ENCODE measurements at places on chromosomes 11 and 22.

DNA sequence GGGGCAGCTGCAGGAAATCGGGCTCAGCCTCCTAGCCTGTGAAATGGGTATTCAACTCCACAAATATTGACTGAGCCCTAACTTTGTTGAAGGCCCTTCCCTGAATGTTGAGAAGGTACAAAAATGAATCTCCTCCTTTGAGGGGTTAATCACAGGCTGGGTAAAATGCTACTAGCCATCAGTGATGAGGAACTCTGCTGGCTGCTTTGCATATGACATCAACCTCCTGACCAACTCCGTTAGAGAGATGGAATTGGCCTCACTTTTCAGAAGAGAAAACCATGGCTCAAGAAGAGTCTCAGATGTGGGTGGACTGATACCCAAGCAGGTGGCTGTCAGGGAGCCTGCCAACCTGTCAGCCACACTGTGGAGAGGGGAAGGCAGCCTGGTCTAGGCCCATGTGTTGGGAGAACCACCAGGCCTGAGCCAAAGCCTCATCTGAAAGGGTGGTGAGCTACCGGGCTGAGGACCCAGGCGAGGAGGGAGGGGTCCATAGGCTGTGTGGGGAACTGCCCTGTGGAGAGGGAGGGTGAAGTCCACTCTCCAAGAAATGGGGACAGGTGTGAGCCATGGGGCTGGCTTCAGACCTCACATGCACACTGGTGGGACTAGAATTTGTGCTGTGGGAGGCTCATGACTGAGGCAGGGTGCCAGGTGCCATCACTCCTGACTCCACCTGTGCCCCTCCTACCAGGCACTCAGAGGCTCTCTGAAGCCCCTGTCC is 11.8 kb downstream of the CDCA5 start:
- no peak for DNase-seq

DNA sequence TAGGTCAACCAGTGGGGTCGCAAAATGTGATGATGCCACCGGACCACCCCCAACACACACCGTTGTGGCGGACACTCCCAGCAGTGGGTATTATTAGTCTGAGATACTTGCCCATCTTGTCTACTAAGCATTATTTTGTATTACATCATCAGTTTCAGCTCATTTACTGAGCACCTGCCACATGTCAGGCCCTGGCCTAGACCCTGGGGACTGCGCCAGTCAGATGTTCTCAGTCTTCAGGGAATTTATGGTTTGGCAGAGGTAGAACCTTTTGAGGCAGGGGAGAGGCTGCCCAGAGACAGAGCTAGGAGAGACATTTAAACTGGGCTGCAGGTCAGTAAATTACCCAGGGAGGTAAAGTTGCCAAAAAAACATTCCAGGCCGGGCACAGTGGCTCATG is 43.1 kb upstream of the GCAT start:
- no peak for DNase-seq

GRCh38 chr11:110196241-110196754 is 100.1 kb downstream of the RDX start:
- DNase-seq: no peak

DNA sequence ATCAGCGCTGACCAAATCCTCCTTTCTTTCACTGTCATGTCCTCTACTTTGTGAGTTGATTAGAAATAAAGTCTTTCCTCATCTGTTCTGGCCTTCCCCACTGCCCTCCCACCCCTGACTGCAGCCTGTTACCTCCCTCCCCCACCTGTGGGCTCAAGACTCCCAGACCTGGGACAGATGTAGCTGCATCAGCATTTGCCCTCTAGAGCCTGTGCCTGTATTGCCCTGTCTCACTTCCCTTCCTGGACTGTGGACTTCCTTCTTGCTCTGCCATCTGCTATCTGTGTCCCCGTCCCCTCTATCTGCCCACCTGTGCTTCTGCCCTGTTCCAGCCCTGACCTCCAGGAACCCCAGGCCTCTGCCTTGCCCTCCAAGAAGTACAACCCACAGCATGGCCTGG is 122.5 kb downstream of the GALNT18 start:
- DNase-seq: no peak

DNA sequence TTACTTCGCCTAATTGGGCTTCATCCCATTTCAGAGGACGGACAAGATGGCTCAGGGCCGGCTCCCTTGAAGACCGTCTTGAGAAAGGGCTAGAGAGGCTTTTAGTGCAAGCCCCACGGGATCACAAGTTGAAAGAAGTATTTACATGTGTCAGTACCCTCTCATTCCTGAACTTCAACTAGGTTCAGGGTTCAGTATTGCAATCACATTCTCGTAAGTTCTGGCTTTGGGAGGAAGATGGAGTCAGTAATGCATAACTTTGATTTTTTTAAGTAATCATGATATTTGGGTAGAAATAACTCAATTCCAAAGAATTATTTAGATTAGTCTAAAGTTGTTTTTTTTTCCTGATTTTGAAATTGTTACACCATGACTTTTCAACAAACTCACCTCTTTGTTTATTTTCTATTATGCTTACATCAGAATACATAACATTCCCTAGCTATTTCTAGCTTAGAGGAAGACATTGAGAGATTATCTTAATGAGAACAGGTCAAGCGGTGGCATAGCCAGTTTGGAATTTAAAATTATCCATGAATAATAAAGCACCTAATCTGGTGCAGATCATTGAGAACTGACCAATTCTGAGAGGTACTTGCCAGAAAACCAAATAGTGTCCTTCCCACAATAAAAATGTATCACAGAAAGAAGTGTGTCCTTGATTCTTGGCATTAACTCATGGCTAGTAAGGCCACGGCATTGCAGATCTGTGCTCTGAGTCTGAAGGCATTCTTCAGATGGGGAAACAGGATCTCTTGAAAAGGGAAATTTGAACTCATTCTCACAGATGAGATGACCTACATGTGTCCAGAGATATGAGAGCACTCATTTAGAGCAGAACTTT is 92.1 kb upstream of the BLID start:
- DNase-seq: no peak

GRCh38 chr22:50032941-50033601 is 20.5 kb upstream of the IL17REL start:
- no peak for DNase-seq

DNA sequence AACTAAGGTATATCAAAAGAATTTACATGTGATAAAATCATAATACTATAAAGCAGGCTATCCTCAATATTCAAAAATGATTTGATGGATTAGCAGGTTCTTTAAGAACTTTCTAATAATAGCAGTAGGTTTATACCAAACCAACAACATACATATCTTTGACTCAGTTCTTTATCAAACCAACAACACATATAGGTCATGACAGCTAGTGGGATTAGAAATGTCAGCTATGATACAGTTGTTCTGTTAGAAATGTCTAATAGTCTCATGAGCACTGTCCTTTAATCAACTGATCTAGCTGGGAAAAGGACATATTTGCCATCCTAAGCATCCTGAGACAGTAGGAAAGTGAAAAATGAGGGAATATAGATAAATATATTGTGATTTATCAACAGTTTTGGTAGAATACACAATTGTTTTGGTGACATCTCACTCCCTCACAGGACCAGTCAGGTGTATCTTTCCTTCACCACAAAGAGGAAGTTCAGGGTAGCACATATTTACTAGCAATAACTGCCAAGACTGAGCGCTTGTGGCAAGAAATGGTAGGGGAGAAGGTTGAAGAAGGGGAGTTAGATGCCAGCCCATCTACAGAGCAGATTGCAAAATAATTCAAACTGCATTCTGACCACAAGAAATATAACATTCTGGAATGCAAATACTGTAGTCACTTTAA is 90.8 kb upstream of the APOA1 start:
- DNase-seq: no peak

DNA sequence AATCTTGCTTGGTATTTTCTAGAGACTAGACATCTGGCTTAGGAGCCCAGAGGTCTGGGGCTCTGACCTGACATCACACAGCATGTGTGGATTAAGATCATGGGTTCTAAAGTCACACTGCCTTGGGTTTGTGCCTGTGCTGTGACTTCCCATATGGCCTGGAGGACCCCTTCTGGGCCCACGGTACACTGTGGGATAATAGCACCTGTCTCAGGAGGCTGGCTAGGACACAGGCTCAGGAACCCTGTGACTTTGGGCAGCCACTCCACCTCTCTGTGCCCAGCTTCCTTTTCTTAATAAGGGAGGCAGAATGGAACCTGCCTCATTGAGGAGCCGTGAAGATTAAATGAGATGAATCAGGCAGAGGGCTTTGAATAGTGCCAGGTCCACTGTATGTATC is 99.2 kb upstream of the B3GAT1 start:
- DNase-seq: no peak

DNA sequence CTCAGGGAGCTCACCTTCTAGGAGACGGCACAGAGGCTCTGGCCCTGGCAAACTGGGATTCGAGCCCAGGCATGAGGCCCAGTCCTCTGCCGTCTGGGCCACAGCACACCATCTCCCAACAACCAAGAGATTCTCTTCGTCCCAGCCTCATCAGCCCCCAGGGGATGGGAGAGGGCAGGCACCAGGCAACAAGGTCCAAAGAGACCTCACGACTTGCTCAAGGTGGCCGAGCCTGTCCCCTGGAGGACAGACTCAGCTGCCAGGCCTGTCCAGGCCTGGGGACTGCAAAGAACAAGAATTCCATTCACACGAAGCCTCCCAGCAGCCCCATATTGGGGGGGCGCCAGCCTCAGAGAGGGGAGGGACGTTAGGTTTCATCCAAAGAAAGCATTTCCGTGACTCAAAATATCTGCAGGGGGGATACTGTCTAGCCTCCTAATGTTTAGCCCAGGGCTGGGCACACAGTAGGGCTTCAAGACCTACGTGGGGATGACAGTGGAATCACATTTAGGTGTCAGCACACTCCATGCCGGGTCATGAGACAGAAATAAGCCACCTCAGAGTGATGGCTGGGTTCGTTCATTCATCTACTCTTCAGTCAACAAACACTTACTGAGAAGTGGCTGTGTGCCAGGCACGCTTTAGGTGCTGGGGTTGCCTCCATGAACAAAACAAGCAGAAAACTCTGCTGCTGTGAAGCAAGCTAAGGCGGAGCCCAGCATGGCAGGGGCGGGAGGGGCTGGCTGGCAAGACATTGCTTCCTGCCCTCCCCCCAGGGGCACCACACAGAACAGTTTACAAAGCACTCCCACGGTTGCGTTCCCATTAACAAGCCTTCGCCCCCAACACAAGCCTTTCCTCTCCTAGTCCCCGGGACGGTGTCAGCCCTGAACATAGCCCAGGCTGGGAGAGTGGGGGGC is 1.2 kb downstream of the CARNS1 start:
- peak; percentile 73 for DNase-seq

DNA sequence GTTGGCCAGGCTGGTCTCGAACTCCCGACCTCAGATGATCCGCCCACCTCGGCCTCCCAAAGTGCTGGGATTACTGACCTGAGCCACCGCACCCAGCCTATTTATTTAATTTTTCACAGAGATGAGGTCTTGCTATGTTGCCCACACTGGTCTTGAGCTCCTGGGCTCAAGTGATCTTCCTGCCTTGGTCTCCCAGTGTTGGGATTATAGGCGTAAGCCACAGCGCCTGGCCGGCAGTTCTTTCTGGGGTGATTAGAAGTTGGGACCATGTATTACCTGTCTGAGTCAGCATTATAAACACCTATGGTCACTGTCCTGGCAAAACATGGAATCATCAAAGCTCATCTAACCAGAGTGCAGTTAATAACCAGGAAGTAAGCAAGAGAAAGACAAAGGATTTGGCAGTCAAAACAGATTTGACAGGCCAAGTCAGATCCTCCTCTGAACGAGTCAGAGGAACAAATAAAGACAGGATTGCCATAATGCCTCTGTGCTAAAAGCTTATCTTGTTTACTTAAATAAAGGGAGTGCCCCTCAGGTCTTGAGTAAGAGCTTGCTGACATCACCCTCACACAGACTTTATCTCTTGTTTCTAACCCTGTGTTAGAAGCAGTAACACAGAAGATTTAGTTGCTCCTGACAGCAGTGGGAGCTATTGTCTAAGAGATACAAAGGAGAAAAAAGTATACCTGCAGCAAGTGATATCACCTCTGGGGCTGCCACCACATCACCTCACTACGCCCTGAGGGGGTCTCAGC is 3.7 kb downstream of the SERPIND1 start:
- no peak for DNase-seq

DNA sequence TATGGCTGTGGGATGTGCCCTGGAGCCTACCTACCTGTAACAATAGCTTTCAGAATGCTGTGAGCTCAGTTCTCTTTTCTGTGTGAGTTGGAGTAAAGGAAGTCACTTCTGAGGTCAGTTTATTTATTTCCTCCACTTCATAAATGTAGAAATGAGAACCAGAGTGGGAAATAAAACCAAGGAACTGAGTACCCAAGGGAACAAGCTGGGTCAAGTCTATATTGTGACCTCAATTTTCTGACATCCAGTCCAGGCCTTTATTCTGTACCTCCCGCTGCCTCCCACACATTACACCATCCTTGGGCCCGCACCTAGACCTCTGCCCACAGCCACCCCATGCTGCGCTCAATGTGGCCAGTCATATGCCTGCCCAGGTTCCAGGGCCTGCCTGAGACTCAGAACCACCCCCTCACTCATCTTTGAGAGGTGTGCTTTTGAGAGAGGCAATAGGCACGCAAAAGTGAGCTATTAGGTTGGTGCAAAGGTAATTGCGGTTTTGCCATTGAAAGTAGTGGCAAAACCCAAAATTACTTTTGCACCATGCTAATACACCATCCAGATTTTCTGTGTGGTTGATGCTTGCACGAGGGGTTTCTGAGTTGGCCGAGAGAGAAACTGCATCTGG is 9.8 kb downstream of the MS4A6E start:
- no peak for DNase-seq

- DNase-seq: no peak
These were observed 7.3 kb downstream of the CADM1 start for GRCh38 chr11:115496892-115497291.

GRCh38 chr11:22795914-22796313 is 33.7 kb downstream of the SVIP start:
- DNase-seq: no peak

- DNase-seq: no peak
These were observed 939 bp downstream of the ALX4 start for GRCh38 chr11:44308923-44309477.

GRCh38 chr11:59647245-59647980 is 21.4 kb downstream of the PATL1 start:
- DNase-seq: no peak

DNA sequence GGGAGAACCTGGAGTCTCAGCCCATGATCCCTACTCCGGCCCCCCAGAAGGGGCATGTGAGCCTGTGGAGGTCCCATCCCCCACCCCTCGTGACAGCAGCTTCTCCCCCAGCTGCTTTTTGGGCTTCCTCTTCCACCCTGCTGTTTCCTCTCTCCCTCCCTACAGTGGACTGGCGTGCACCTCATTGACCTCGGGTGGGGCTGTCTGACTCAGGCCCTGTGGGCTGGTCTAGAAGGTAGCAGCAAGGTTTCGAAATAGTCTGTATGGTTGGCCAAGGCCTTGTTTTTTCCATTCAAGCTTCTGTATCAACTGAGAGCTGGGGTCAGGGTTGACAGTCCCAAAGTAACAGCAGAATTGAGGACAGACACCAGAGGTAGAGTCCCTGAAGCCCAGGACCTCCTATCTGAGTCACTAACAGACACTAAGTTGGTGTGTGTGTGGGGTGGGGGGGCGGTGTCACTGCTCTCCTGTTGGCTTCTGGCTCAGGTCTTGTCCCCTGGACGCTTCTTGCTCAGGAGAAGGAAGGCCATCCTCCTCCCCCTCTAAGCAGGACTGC is 7.7 kb downstream of the SLC37A2 start:
- DNase-seq: no peak

GRCh38 chr11:107702109-107702660 is 9.7 kb downstream of the SLN start:
- no peak for DNase-seq

- DNase-seq: no peak
These were observed 186.3 kb downstream of the IGLL1 start for GRCh38 chr22:23393721-23394320.

- peak; percentile 36 for DNase-seq
These were observed at the start of gene EPS8L2 for GRCh38 chr11:705646-706438. Gene EPS8L2 (plus strand): TSS chr11:706231. CDS start chr11:709408, 3,177 bp downstream.

Data from stimulated activated CD4-positive, alpha-beta T cell treated with anti-CD3 and anti-CD28 coated beads, Interleukin-2, amount 100 ng/mL, for 4 hours (primary cell).